Fibroblast of gingiva (primary cell): ENCODE measurements at places on chromosomes 2 and 18.

GRCh38 chr2:503288-503999, 173.8 kb downstream of the TMEM18 start:
- no peak for DNase-seq

- no peak for DNase-seq
Observed at GRCh38 chr2:74546004-74546403, 7.7 kb downstream of the LOXL3 start.

- peak; percentile 48 for DNase-seq
Observed at GRCh38 chr2:144430722-144431391, 89.1 kb downstream of the ZEB2 start.

DNA sequence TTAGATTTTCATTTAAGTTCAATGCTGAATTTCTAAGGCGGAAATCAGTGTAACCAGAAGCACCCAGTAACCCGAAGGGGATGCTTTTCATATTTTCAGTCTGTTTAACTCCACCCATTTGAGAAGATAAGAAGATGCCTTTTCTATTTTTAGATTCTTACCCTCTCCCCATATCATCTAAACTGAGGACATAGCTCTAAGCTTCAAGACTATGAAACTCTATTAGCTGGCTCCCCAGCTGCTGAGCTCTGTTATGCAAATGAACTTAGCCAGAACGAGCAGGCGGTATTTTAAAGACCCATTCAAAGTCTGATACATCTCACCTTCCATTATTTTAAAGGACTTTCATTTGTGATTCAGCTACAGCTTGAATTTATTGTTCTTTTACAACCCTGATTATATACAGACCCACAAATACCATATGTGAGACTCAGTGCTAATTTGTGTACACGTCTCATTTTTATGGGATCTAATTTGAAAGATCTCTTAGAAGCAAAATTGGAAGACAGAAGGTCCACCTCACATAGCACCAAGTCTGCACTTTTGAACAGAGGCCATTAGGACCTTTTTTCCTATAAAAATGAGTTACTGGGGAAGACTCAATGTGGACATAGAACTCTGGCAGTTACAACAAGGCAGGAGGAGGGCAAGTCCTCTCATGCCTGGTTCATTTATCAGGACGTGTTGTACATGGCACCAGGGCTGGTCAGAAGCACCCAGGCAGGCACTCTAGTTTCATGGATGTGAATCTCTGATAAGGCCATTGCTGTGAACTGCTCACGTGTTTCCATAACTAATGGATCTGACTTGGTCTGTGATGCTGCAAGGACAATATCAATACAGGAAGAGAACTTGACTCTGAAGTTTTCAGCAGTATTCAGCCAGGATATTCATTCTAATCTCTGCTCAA, 16.3 kb downstream of the CDC42EP3 start:
- DNase-seq: no peak

GRCh38 chr2:44553456-44553855, 191.7 kb downstream of the CAMKMT start:
- peak; percentile 91 for DNase-seq

DNA sequence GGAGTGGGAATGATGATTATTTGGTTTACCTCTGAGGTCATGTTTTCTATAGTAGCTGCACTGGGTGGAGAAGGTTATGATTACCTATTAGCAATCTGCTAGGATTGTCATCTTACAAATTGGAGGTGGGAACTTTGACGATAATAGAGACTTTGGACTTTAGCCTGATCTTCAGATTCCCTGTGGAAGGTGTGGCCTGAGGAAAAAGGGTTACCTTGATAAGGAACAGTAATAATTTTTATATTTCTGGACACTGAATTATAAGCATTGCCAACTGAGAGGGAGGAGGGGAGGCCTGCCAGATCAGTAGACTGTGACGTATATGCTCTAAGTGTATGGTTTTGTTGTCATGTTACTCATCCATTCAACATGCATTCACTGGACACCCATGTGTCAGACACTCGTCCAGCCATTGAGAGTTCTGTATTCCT, 183.4 kb upstream of the FOSL2 start:
- DNase-seq: no peak

DNA sequence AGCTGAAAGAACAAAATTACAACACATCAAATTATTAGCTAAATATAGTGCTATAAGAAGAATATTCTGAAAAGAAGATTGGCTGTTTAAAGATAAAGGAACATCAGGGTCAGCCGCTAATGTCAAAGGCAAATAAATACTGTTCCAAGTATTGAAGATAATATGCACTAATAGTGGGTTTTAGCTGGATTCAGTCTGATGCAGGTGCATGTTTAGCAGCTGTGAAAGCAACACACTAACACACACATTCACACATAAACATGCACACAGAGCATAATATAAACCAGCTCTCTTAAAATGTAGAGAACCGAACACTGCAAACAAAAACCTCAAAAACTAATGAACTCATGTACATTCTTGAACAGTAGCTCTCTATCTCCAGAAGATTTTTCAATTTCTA, 634.6 kb downstream of the ERBB4 start:
- no peak for DNase-seq

GRCh38 chr2:45570671-45571334, 40.3 kb downstream of the SRBD1 start:
- peak; percentile 9 for DNase-seq
